ENCODE measurements at places on chromosomes 2 and 18.

- peak; percentile 90 for DNase-seq
Observed at GRCh38 chr2:27050996-27051901, at the start of gene AGBL5. TSS of gene AGBL5 (plus strand) at chr2:27051668. CDS start at chr2:27052959, 1,291 bp downstream.

DNA sequence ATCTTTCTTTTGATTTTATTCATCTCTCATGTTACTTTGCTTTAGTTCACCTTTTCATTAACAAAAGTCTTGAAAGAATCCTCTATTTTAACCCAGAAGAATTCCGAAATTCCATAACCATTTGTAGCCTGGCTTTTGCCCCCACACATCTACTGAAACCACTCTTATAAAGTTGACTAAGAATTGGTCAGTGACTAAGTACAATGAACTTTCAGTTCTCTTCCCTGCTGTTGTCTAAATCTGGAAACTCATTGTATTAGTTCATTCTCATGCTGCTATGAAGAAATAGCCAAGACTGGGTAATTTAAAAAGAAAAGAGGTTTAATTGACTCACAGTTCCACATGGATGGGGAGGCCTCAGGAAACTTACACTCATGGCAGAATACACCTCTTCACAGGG lies 49.9 kb upstream of the PNPT1 start:
- DNase-seq: no peak

GRCh38 chr2:1752751-1753150 lies 8.4 kb upstream of the PXDN start:
- no peak for DNase-seq

GRCh38 chr2:193428336-193428818 lies 1233.6 kb upstream of the TMEFF2 start:
- no peak for DNase-seq

GRCh38 chr2:79271456-79271855 lies 111.9 kb upstream of the REG3A start:
- no peak for DNase-seq

DNA sequence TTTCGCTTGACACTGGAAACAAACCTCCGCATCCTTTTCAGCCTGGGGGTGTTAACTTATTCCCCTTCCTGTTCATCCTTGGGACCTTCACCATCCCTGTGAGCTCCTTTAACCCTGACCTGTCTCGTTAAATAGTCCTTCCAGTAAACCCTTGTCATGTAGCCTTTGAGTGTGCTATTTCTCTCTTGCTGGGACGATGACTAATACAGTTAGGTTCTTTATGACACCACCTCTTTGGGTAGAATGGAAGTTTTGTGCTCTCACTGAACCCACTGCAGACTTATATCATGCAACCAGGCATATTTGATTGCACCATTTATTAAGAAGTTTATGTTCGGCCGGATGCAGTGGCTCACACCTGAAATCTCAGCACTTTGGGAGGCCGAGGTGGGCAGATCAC lies 40.5 kb upstream of the GAREM1 start:
- no peak for DNase-seq

- DNase-seq: no peak
Observed at GRCh38 chr2:208280933-208281332, 14.9 kb downstream of the PIKFYVE start.

DNA sequence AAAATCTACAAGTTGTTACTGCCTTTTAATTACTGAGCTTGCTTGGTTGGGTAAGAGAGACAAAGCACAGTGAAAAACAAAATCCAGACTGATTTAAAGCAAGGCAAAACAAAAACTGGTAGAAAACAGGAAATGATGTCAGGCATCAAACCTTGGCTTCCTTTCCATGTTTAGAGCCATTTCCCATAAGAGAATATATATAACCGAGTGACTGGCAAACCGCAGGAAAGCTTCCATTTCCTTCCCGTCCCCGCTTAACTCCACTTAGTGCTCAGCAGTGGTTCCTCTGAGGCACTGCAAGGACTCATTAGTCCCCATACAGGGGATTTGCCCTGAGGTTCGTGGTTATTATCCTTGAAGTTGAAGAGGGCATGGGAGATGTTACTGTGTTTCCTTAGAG lies 446.3 kb downstream of the LPIN1 start:
- DNase-seq: no peak

DNA sequence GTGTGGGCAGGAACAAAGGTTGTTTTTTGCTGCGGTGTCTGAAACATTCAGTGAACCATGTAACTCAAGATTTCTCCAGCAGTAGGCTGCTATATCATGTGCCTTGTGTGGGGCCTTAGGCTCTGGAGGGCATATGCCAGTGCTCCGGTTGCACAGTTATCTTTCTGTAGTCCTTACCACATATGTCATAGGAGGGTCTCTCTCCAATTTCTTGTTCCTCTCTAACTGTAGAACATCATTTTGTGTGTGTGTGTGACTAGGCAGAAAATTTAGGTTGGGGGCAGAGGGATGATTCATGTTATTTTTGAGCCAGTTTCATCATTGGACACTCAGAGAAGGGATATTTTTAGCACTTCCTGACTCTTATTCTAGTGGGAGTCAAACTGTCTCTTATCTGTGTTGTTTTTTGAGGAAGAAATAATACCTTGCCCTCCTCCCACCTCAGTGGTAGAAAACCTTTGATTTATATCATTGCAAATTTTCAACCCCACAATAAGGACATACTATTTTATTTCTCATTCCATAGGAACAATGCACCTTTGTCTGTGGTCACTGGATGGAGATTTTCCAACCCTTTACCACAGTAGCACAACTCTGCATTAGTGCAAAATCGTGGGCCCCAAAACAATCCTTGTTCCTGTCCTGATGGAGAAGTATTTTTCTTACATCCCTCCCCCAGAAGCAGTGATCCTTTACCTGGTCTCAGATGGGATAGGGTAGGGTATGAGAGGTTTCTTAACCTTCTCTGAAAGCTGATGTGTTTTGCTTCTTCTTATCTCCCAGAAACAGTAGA lies 113.9 kb downstream of the CCDC74A start:
- DNase-seq: no peak

DNA sequence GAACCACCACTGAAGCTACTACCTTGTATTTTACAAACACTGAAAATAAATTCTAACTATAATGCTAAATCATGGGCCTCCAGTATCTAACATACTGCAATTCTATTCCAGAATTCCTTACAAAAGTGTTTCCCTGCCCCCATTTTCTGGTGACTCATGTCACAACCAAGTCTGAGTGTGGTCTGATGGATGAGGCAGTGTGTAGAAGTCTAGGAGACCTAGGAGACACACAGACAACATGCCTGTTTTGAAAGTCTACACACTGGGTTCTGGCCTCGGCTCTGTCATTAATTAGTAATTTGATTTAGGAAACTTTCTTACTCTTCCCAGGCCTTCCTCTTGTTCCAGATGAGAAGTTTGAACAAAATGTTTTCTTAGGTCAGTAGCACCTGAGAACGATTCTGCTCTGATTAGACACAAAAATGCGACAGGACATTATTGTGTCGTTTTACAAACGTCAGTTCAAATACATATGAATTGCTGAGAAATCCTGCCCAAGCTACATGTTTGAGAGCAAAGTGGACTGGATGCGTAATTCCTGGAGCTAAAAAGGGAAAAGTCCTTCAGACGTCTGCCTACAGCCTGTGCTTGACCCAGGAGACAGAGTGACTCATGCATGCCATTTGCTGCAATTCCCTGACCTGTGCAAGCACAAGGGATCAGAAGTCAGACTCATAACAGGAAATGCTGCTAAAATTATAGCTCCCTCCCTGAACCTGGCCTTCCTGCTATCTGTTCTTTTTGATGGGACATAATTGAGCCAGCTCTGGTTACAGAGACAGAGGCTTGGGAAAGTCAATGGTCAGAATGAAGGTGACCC lies 494.4 kb downstream of the SOX11 start:
- DNase-seq: no peak

GRCh38 chr2:54859997-54860701 lies 136.7 kb downstream of the EML6 start:
- DNase-seq: no peak

GRCh38 chr2:5250482-5250881 lies 441.7 kb upstream of the SOX11 start:
- DNase-seq: no peak

DNA sequence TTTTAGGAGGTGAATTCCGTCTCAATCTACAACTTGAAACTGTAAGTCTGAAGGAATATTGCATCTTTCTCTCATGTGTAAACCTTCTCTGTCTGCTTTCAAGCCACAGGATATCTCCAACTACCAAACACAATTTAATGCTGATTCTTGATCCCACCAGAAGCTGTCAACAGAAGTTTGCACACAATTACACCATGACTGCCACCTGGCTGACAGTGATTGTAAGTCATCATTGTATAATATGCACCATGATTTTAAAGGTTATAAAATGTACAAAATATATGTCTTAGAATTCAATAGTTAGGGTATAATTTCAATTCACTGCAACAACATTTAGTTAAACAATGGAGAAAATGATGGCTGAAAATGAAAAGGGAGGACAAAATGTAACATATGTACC lies 18.4 kb downstream of the PREPL start:
- DNase-seq: peak; percentile 51

- no peak for DNase-seq
Observed at GRCh38 chr2:20188851-20189250, 36.1 kb downstream of the SDC1 start.

GRCh38 chr2:36823862-36824261 lies 127.4 kb downstream of the VIT start:
- DNase-seq: no peak

GRCh38 chr2:33488715-33489540 lies 12.5 kb downstream of the RASGRP3 start:
- DNase-seq: no peak

DNA sequence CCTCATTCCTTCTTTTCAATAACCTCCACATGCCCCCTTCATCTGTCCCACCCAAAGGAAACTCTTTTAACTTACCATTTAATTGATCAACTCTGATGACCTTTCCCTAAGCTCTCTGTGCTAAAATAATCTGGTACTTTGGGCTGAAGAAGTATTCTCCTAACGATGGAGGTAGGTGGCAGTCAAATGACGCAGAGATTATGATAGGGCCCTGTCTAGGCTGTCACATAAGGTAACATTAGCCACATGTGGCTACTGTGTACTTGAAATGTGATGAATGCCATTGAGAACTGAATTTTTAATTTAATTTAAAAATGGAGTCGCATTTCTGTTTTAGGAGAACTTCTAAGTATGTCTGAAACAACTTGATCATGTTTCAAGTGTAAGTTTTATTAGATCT lies 140.5 kb upstream of the TNP1 start:
- no peak for DNase-seq

DNA sequence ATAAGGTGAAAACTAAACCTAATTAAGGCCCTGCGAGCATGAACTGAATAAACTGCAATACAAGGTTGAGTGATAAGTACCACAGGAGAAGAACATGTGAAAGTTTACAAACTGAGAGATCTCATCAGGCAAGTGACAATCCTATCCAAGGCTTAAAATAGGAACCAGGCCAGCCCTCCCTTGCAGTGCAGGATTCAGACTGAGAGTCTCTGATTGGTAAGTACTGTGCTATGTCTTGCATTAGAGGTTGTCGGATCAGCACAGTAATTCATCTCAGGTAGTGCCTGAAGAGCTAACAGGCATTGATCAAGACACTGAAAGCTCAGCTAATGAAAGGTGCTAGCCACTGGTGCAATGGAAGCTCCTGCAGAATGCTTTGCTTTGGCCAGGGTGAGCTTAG lies 801.7 kb upstream of the ID2 start:
- DNase-seq: no peak

GRCh38 chr2:69124343-69124742 lies 111.4 kb downstream of the ANTXR1 start:
- DNase-seq: no peak

- DNase-seq: no peak
Observed at GRCh38 chr2:219447242-219448098, 12.8 kb downstream of the SPEG start.
